ENCODE measurements at places on chromosomes 4 and X. TPM values are rescaled to one million over a fixed set of nuclear protein-coding genes. Genes with fewer than 3 reads are reported as not detected.

Gene PPEF2
- total RNA-seq: not detected

Gene COX7B2
- not detected for total RNA-seq

Gene TLR1
- total RNA-seq: 2.0 TPM

Gene VEGFC
- total RNA-seq: 0.14 TPM

Gene CDS1
- 0.18 TPM for total RNA-seq

Gene SGMS2
- 0.54 TPM for total RNA-seq

Gene PDZD4
- 0.81 TPM for total RNA-seq

Gene EMCN
- total RNA-seq: not detected

Gene CITED1
- not detected for total RNA-seq

Data from activated T-cell treated with anti-CD3 and anti-CD28 coated beads, Interleukin-2, amount 50 U/mL, for 4 hours (primary cell).